Osteocyte (in vitro differentiated cells): ENCODE measurements at places on chromosomes 2 and 18. TPM values are rescaled to one million over a fixed set of nuclear protein-coding genes. Genes with fewer than 3 reads are reported as not detected.

DNA sequence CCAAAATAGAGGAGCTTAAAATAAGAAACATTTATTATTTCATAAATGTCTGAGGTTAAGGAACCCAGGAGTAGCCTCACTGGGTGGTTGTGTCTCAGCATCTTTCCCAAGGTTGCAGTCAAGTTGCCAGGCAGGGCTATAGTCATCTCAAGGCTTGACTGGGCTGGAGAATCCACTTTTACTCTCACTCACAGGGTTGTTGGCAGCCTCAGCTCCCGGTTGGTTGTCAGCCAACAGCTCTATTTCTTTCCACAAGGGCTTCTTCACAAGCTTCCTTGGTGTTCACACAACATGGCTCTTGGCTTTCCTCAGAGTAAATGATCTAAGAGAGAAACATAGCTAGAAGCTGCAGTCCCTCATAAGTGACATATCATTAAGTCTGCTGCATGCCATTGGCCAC, 55.6 kb upstream of the TEX51 start:
- H3K36me3 ChIP-seq, result no peaks in the 10 kb centered on the region
- peak; percentile 27 for DNase-seq

MRO gene
- total RNA-seq, result not detected in 2 replicates

GRCh38 chr2:239779584-239779983, 245.6 kb downstream of the NDUFA10 start:
- no peaks in the 10 kb centered on the region for H3K4me1 ChIP-seq
- no peaks in the 10 kb centered on the region for H3K36me3 ChIP-seq
- H3K4me3 ChIP-seq, result no peak overlapping the region

DNA sequence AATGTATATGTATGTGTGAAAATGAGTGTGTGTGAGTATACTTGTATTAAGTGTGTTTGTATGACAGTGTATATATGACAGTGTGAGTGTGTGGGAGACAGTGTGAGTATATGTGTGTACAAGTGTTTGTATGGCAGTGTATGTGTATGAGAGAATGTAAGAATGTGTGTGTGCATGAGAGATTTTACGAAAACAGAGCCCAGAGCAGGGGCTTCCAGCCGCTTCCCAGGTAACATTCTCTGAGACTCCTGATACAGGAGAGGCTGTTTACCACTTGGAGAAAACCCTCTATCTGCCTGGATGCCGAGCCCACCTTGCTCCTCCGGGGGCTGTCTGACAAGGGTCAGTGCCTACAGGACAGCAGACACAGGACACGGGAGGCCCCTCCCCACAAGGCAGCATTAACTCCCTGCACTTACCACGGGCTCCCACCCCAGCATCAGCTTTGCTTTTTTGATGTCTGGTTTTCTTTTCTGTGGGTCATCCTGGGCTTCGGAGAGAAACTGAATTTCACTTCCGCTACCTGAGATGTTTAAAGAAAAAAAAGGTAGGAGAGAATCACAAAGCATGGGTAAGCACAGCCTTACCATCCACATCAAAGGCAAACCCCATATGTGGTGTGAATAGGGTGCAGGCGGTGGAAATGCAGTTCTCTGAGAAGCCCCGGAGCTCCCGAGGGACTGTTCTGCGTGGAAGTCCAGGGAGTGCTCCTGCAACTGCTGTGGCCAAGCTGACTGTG, 97.6 kb downstream of the UXS1 start:
- no peaks in the 10 kb centered on the region for H3K4me1 ChIP-seq
- no peak overlapping the region for H3K27ac ChIP-seq
- peaks cover 5% of the 10 kb centered on the region for H3K36me3 ChIP-seq
- H3K4me3 ChIP-seq, result no peak overlapping the region

TPO gene
- total RNA-seq, result not detected in 2 replicates
